ENCODE measurements at places on chromosomes 1 and 21.

DNA sequence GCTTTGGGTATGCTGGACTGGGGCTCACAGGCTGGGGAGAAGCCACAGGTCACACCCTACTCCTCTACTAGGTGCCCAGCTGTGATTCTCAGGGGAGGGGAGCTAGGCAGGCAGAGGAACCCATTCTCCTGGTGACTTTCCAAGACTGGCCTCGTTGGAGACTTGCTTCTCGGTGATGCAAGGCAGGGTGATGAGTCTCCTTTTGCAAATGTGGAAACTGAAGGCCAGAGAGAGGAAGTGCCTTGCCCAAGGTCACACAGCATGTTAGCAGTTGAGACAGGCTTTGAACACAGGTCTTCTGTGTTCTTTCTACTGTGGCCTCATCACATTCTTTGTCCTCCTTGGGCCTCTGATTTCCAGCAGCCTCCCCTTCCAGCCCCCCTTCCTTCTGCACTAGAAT, 20.5 kb upstream of the C1QA start:
- DNase-seq: no peak

DNA sequence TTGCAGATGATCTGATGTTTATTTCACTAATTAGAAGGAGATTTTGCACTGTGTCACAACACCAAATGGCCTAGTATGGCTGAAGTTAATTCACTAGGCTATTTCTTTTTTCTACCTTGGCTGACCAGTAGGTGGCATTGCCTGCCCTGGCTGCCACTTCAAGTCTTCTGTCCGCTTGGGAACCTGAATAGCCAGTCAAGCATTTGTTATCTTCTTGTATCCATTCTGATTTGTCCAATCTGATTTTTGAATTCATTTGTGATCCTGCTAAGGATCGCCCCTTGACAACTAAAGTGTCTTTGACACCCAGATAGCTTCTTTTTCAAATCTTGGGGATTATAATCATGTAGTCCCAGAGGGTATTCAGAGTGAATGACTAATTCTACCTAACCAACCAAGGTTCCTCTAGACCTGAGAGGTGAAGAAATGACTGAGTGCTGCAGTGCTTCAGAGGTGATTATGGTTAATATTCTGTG, 99.4 kb downstream of the GIPC2 start:
- no peak for DNase-seq

GRCh38 chr1:227709451-227709850, 25.7 kb downstream of the JMJD4 start:
- DNase-seq: no peak

DNA sequence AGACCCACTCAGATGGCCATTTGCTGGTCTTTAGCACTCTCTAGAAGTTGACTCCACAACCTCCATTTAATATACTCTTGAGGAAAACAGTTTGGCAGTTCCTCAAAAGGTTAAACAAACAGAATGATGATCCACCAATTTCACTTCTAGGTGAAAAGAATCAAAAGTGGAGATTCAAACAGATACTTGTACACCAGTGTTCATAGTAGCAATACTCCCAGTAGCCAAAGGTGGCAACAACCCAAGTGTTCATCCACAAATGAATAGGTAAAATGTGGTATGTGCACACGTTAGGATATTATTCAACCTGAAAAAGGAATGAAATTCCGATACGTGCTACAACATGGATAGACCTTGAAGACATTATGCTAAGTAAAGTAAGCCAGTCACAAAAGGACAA, 6.3 kb downstream of the PRCC start:
- DNase-seq: no peak

- DNase-seq: no peak
These were observed 120.2 kb upstream of the KCNE2 start for GRCh38 chr21:34243562-34243961.

GRCh38 chr1:160542303-160542945, 19.4 kb upstream of the SLAMF6 start:
- no peak for DNase-seq

DNA sequence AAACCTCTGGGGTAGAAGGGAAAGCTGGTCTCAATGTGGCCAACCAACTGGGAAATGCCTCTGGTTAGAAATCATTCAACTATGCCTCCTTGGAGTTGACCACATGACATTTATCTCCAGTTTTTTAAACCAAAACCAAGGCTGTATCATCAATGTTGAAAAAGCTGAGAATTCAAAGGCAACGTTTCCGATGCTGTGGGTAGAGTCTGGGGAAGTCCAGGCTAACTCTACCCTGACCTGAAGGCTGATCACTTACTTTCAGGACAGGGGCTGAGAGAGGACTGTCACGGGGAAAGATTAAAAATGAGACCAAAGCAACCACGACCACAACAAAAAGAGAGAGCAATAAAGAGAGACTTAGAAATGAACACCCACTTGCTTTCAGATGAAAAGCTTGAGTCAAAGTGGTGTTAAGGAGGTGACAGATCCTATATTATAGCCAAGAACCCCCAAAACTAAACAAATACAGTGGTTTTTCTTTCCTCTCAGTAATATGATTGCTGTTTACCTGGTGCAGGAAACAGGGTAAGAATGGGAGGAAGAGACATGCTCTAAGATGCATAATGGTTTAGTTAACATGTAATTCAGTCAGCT, 90.8 kb upstream of the TNFSF4 start:
- DNase-seq: no peak

GRCh38 chr1:201711811-201712210, 117.1 kb upstream of the IPO9 start:
- no peak for DNase-seq

- no peak for DNase-seq
These were observed 83.7 kb downstream of the CASZ1 start for GRCh38 chr1:10712568-10713362.

DNA sequence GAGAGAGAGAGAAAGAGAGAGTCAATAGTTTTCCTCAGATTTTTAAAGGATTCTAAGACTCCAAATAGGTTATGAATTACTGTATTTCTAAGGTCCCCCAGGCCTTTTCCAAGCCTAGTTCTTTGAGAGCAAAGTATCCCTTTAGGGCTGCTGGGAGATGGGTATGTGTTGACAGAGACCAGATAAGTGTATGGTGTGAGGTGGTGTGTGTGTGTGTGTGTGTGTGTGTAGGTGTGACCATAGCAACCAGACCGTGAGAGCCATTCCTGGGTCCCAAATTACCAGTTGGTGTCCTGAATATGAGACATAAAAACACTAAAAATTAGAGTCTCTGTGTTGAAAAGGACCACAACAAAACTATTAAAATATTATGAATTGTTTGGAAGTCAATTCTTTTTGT, 41.7 kb upstream of the DNAJC6 start:
- DNase-seq: no peak

DNA sequence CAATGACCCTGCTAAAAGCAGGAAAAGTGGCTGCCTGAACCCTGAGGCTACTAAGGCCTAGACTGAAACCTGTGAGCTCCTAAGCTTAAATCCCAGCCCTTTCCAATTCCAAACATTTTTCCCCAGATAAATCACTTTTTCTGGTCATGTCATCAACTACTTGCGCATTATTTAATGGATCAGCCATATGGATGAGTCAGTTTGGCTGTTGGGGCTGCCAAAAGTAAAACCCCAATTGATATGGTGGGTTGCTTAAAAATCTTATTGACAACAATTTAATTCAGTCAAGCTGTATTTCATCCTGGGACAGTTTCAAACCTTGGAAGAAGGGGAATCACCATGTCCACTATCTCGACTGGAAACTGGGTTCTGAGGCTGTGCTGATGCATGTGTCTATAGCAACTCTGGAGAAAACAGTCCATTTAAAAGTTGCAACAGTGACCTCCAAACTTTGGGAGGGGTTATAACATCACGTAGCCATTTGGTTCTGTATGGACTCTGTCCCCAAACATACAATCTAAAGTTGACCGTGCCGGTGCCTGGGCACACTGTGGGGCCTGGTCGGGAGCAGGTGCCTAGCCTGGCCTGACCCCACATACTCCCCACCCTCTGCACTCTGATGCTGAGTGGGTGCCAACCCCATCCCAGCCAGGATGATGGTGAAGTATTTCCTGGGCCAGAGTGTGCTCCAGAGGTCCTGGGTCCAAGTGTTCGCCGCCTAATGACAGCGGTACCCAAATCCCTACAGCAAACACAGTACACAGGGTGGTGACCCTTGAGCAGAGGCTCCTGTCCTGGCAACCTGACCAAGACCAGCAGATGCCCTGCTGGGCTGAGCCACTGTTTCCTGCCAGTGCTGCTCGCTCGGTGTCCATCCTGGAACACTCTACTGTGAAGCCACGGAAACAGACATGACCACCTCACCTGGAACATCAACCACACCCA, 46.5 kb upstream of the LRRC52 start:
- DNase-seq: no peak

- DNase-seq: no peak
These were observed 50.5 kb upstream of the EPS8L3 start for GRCh38 chr1:109814223-109814622.

- no peak for DNase-seq
These were observed 10.7 kb downstream of the SH2D2A start for GRCh38 chr1:156805766-156806511.

DNA sequence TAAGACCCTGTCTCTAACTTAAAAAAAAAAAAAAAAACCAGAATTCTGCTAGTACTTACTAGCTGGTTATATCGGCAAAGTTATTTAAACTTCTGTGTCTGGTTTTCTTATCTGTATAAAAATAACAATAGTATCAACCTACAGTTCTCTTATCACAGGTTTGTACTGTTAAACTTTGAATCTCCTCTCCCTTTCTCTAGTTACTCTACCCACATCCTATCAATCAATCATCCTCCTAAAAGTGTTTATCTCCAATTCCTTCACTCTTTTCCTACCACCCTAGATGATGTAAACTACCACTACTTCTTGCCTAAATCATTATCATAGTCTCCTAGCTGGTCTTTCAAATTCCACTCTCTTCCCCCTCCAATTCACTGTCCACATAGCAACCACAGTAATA, 27.6 kb downstream of the USP33 start:
- DNase-seq: no peak

DNA sequence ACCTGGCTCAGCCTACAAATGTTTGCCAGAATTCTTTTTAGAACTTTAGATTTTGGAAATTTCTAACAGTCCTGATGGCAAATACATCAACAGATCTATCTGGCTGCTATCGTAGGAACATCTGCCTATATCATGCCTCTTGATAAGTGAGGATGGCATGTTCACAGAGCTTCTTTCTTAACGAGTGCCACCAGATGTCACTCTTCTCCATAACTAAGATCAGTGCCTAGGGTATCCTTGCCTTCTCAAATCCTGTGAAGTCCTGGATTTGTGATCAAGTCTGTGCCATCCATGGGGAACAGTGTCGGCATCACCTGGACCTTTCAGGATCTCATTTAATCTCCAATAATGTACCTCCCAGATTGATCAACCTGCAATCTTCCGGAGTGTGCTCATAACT, 36.5 kb upstream of the CD5L start:
- DNase-seq: no peak

GRCh38 chr1:203170625-203171330, 4.8 kb downstream of the MYBPH start:
- DNase-seq: no peak

DNA sequence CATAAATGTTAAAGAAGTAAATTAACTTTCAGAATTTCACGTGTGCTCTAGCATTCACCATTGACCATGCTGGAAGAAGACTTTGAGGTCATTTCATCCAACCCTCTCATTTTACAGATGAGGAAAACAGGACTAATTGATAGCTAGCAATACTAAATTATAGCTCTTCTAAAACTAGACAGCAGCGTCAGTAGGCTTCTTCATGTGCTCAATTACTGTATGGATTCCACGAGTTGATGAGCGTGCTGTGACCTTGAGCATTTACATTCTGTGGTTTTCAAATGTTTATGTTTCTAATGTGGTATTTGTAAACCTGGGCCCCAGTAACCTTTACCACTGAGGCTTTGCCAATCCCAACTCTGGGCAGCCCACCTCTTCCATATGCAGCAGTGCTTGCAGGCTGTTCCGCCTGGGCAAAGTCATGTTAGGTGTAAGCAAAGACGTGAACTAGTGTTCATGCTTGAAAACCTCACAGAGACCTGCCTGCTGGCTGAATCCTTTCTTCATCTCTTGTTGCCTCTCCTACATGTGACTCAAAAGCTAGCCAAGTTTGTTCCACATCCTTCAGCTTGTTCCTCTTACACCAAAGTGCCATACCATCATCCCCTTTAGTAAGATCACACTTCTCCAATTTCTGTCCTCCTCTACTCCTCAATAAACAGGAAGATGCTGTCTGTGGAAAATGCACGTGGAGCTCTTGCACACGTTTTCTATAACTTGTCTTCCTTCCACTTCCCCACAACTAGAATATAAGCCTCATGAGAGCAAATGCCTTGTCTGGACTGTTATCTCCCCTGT, 17.2 kb downstream of the KCNJ15 start:
- DNase-seq: no peak

- no peak for DNase-seq
These were observed 9.3 kb downstream of the DPYD start for GRCh38 chr1:97911266-97912215.

DNA sequence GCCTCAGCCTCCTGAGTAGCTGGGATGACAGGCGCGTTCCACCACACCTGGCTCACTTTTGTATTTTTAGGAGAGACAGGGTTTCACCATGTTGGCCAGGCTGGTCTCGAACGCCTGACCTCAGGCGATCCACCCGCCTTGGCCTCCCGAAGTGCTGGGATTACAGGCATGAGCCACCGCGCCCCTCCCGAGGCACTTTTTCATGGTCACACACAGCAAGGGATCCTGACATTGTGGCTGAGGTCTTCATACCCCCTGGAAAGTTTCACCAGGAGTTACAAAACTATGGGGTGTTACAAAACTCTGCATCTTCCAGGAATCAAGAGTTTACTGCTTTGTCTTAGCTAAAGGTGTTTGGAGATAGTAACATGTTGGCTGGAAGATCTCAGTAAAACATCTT, 234.3 kb upstream of the TMEM51 start:
- no peak for DNase-seq

- no peak for DNase-seq
These were observed 213.7 kb upstream of the CSF3R start for GRCh38 chr1:36696261-36696940.

GRCh38 chr21:35475762-35476161, 426.7 kb upstream of the RUNX1 start:
- no peak for DNase-seq

GRCh38 chr1:54298284-54299033, 98.5 kb downstream of the MRPL37 start:
- DNase-seq: no peak

DNA sequence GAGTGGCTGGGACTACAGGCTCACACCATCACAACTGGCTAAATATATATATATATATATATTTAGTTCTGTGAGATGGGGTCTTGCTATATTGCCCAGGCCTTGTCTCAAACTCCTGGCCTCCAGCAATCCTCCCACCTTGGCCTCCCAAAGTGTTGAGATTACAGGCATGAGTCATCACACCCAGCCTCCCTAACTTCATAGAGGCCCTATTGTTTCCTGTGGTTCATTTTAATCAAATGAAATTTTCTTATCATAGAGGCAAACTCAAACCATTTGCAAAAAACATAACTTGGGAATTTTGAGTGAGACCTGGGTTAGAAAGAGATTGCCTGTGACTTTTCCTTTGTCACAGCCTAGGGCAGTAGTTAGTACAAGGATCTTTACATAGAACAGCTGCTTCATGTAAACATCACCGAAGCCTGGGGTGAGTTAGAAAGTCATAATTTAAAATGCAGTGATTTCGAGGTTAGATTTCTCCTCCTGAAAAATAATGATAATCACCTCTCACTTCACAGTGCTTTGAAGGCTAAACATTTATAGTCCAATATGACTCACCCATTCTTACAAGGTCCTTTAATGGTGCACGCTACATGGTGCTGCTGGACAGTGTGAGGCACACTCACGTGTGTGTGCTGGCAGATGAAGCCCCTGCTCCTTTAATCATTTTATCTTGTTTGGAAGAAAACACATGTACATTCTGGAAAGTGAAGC, 188.9 kb downstream of the RHOU start:
- no peak for DNase-seq
